ENCODE measurements at places on chromosomes 7 and 10.

DNA sequence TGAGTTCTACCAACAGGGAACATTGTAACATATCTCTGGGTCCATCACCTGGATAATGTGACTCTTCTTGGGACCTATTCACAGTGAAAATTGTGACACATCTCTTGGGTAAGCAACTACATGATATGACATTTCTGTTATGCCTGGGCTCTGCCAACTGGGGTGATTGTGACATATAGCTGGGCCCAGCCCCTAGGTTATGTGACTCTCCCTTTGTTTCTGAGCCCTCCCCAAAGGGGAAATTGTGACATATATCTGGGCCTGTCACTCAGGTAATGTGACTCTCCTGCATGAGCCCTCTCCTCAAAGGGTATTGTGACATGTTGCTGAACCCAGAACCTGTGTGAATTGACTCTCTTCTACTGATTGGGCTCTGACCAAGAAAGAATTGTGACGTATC, 22.4 kb upstream of the ZNF107 start:
- DNase-seq, result no peak

- DNase-seq, result no peak
Measured at GRCh38 chr10:86288695-86289576, 77.7 kb downstream of the GRID1 start.

GRCh38 chr10:18368682-18369081, 228.5 kb downstream of the CACNB2 start:
- no peak for DNase-seq

DNA sequence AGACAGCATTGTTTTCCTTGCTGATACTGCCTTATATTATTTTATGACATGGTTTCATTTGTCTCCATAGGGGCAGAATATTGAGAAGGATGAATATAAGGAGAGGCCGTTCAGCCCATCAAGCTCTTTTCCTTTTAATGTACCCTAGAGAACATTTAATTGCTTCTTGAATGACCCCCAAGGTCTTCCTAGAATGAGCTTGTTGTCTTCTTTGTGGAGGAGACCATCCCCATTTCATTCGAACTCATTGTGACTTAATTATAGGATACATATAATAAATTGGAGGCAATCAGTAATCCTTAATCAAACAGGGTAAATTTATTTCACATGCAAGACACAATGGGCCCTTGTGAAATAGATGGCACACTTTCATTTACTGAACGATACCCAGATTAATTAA, 231.3 kb downstream of the MDFIC start:
- DNase-seq, result no peak

DNA sequence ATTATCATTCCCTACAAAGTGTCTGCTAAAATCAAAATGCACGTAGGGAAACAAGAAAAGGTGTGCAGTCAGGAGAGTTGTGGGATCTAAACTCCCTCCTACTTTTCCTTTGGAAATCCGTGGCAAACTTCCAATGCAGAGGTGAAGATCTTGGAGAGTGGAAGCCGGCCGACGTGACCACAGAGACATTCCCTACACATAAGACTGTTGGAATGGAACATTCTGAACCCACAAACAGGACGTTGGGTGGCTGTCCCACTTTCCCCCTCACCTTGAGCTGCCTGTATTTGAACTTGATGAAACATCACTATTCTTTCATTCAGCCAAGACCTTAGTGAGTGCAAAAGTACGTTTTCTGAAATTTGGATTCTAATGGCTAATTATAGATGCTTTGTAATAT, 65.9 kb downstream of the PRKCQ start:
- DNase-seq, result no peak

DNA sequence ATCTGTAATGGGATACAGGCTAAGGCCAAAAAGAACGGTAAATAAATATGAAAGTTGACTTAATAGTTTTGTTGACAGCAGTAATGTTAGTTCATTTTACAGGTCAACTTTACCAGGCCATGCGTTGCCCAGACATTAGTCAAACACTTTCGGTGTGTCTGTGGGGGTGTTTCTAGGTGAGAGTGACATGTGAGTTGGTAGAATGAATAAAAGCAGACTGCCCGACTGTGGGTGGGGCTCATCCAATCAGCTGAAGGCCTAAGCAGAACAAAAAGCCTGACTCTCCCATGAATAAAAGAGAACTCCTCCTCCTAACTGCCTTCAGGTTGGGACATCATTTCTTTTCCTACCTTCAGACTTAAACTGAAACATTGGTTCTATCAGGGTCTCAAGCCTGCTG, 132.3 kb downstream of the MTPAP start:
- DNase-seq, result no peak

DNA sequence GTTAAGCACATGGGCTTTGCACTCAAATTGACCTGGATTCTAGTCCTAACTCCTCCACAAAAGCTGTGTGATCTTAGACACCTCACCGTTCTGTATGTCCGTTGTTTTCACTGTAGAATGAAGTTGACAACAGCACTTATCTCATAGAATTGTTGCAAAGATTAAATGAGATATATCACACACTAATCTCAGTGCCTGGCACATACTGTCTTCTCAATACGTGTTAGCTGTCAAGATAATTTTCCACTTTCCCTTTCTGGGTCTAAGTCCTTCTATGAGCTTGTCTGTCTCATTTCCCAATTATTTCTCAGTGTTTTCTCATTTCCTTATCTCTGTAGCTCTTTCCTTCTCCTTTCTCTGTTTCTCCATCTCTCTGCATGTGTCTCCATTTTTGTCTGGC, 296.6 kb downstream of the KCNMA1 start:
- no peak for DNase-seq

GRCh38 chr10:10798102-10798863, 219.4 kb upstream of the CELF2 start:
- DNase-seq, result no peak
